Stimulated activated CD4-positive, alpha-beta T cell treated with anti-CD3 and anti-CD28 coated beads, TNF-alpha, amount 100 ng/mL, for 4 hours (primary cell): ENCODE measurements at places on chromosomes 6 and 20.

DNA sequence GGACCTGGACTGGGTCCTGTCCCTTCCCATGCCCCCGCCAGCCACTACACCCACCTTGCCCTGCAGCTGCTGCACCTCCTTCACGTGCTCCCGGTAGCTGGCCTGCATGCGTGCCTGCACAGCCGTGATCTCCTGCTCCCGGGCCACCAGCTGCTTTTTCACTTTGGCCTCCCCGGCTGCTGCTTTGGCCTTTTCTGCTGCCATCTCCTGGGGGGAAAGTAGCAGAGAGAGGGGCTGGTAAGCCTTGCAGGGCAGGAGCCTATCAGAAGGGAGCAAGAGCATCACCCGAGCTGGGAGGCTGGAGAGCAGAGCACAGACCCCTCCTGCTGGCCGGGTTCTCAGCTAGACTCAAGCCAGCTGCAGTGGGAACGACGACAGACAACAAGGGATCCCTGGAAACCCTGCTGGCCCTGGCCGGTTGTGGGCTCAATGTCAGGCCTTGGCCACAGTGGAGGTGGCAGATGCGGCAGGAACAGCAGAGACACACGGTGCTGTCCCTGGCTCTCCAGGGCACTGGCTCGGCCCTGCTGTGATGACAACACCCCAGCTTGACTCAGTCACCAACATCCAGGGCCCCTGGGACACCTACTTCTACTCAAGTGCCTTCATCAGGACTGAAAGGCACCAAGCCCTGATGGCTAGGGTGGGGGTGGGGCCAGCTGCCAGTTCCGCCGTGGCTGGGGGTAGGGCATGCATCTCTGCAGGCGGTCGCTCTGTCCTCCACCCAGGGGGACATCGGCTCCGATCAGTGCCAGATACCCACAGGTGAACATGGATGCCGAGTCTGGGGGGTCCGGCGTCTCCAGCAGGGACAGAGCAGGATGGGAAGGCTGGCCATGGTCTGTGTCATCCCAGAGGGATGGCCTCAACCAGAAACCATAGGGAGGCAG, 45.3 kb downstream of the RRBP1 start:
- DNase-seq: no peak

DNA sequence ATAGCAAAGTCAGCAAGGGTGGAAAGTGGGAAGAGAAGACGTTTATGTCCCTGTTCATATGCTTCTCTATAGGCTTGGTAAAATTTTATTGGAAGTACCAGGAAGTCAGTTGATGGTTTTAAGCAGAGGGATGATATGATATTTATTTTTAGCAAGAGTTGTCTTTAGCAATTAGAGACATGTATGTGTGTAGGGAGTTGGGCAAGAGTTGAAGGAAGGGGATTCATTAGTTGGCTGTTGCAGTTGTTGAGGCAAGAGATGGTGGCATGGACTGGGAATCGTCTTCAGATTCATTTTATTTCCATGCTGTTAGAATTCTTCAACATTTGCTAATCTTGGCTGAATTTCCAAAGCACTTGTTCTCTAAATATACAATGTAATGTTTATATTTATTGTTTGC, 85.6 kb downstream of the QKI start:
- no peak for DNase-seq

- DNase-seq: peak; percentile 5
Measured at GRCh38 chr20:62025832-62026563, 39.7 kb downstream of the TAF4 start.

GRCh38 chr6:14478381-14479225, 361.0 kb downstream of the CD83 start:
- no peak for DNase-seq

- DNase-seq: no peak
Measured at GRCh38 chr6:121748850-121749249, 313.4 kb downstream of the GJA1 start.

- DNase-seq: no peak
Measured at GRCh38 chr6:22544476-22544875, 24.9 kb upstream of the HDGFL1 start.

- DNase-seq: no peak
Measured at GRCh38 chr20:61875221-61875885, 190.3 kb downstream of the TAF4 start.

DNA sequence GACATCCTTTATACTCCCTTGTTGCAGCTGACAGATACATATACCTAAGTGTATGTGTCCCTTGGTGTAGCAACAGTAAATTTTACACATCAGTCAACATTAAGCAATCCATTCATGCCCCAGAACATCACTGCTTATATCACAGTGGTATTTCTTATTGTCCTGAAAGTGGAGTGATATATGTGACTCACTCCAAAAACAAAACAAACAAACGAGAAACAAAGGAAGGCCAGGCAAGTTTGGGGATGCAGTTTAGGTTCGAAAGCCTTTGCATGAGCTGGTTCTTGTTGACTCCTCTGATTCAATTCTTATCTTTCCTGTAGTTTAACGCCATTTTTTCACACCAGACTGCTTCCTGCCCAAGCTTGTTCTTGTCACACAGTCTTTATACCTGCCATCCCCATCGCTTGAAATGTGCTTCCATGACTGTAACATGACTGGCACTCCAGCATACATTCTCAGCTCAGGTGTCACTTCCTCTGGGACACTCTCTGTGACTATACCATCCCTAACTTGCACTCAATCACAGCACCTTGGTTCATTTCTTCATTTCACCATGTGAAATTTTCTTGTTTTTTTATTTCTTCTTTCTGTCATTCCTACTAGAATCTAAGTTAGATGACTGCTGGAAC, 125.0 kb upstream of the TSHZ2 start:
- DNase-seq: no peak

DNA sequence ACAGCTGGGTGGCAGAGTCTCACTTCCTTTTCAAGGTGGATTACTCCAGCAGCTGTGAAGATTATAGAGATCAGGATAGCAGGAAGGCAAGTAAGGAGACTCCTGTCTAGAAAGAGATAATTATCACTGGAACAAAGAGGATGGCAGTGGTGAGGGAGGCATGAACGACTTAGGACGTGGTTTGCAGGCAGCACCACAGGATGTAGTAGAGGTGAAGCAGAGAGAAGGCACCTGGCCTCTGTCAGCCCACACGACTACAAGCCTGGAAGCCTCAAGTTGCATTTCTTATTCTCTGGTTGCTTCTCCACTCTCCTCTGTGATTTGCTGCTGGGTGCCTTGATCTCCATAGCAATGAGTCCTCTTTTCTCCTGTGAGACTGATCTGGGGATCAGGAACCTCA, 62.7 kb downstream of the TSHZ2 start:
- DNase-seq: no peak

DNA sequence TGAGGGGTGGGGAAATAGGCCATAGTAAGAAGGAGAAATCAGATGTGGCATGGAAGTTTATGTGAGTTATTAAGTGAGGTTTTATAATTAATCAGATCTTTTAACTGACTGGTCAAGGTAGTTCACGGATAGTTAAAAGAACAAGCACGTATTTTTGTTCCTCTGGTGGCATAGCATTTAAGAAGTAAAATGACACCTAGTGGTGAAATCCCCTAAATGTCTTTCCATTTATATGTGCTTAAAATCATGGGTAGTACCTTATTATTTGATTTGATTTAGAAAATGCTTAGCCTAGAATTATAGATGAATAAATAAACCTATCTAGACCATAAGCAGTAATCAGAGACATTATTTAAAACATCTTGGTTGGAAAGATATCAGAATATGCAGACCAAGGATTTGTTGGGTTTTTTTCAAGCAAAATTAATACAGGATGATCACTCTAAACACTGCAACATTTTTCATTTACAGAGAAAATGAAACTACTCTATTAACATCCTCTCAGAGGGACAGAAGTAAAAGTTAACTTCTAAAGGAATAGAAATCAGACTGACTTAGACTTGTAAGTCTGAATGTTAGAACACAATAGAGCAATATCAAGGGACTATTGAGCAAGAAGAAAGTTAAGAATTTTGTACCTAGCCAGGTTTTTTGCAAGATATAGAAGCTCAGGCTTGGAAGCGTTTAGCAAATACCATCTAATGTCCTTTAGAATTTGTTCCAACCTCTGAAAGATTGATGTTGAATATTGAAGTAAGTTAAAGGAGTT, 81.1 kb downstream of the STXBP5 start:
- no peak for DNase-seq

GRCh38 chr20:41837669-41838224, 219.6 kb upstream of the CHD6 start:
- no peak for DNase-seq

DNA sequence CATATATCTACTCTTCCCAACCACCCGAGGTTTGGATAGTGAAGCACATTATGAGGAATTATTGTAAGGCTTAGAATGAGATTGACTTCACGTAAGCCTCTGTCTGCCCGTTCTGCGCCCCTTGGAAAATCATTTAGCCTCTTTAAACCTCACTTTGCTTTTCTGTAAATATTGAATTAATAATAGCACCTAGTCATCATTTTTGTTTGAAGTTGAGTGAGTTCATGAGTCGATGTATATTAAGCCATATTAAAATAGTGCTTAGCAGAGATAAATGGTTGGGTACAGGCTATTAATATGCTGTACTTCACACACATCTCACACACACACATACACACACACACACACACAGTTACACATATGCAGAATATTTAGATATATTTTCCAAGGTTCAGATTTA, 344.8 kb upstream of the EYS start:
- DNase-seq: no peak

- DNase-seq: no peak
Measured at GRCh38 chr6:44120692-44121443, 6.4 kb downstream of the MRPL14 start.

- no peak for DNase-seq
Measured at GRCh38 chr6:160398674-160399271, 50.6 kb downstream of the SLC22A3 start.

DNA sequence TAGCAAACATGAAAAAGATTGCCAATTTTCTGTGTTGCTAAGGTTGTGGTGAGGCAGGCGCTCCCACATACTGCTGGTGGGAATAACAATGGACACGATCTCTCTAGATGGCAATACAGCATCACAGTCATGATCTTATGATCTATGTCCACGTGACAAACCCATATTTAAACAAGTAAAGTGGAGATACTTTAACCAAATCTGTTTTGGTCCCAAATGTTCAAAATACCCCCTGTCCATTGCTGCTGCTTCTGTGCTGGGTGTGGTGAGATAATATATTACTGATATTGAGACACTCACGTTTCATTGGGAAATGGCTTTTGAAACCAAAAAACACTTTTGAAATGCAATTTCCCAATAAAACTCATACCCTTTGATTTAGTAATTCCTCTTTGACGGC, 23.0 kb downstream of the SIRPD start:
- DNase-seq: no peak

GRCh38 chr20:34363465-34364222, 571 bp downstream of the ITCH start:
- no peak for DNase-seq

GRCh38 chr20:52852714-52853113, 119.4 kb upstream of the TSHZ2 start:
- DNase-seq: no peak

DNA sequence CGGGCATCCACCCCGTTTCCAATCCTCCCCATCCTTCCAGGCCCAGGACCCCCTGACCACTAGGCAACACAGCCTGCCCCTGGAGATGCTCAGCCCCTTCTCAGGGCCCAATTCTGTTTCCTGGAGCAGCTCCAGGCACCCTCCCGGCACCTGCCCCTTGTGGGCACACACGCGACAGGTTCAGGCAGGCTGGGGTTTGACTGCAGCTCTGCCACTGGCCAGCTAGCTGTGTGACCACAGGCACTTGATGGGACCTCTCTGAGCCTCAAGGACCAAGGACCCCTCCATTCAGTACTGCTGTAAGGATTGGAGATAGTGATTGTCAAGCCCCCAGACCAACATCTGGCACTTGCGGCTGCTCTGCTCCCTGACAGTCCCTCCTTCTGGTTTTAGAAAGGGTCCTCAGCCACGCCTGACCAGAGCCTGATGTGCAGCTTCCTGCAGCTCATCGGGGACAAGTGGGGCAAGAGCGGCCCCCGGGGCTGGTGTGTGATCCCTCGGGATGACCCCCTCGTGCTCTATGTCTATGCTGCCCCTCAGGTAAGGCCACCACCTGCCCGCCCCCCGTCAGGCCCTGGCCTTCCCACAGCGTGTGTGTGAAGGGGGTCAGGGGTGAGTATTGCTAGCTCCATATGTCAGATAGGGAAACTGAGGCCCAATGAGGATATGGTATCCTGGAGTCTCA, 21.7 kb downstream of the FGD2 start:
- no peak for DNase-seq

- no peak for DNase-seq
Measured at GRCh38 chr6:105573556-105573955, 170.7 kb upstream of the PREP start.

DNA sequence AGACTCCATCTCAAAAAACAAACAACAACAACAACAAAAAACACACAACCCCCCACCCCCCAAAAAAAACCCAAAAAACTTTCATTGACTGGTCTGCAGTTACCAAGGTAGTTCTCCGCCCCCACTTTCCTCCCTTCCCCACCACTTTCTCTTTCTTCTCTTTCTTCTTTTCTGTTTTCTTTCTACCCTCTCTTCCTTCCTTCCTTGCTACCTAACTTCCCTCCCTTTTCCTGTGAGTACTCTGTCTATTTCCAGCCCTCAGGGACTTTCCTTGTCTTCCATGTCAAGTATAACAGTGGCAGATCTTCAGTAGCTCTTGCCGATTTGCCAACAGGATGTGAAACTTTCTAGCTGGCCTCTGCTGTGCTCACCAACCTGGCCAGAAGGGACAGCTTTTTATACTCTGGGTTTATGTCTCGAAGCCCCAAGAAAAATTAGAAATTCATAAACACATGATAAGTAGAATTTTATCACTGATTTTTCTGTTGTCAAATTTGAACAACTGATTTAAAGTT, 399.5 kb downstream of the QKI start:
- no peak for DNase-seq

GRCh38 chr6:7183707-7184106, 75.9 kb downstream of the RREB1 start:
- DNase-seq: no peak

DNA sequence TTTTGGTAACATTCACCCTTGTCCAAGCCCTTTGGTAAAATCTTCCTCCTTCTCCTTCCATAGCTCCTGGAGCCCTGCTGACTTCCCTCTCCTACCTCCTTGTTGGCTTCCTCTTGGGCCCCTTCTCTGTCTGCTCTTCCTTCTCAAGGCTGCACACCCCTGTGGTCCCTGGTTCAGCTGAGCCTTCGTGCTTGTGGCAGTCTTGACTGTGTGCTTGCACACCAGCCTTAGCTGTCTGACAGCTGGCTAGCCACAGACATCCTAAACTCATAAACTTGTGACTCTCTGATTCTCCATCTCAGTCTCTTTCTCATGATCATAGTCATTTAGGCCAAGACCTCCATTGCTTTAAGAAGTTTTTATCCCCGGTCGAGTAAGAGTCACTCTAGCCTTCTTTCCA, 37.1 kb downstream of the DHX35 start:
- no peak for DNase-seq

DNA sequence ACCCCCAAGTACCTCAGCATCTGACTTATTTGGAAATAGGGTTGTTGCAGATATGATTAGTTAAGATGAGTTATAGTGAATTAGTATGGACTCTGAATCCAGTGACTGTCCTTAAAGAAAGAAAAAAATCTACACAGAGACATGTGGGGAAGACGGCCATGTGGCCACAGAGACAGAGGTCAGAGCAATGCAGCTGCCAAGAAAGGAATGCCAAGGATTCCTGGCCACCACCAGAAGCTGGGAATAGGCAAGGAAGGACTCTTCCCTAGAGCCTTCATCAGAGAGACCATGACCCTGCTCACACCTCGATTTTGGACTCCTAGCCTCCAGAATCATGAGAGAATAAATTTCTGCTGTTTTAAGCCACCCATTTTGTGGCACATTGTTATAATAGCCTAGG, 81.8 kb downstream of the FYN start:
- DNase-seq: no peak
